Posterior vena cava (tissue), 2 donors: ENCODE measurements at places on chromosomes 4 and X. TPM values are rescaled to one million over a fixed set of nuclear protein-coding genes. Genes with fewer than 3 reads are reported as not detected.

DNA sequence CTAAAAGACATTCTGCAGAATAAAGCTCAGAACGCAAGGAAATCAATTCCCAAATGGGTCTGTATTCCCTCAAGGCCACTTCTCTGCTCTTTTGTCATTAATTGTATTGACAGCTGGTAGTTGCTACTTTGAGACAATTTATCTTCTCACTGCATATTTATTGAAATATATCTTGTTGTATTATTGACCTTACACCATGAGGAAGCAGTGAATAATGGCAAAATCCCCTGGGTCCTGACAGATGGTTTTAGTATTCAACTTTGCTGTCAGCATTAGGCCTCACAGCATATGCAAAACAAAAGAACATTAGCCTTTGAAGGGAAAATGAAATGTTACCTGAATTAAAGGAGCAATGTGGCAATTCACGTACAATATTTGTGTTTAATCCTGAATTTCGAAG is 406.1 kb upstream of the TRAM1L1 start:
- no peak for DNase-seq

DNA sequence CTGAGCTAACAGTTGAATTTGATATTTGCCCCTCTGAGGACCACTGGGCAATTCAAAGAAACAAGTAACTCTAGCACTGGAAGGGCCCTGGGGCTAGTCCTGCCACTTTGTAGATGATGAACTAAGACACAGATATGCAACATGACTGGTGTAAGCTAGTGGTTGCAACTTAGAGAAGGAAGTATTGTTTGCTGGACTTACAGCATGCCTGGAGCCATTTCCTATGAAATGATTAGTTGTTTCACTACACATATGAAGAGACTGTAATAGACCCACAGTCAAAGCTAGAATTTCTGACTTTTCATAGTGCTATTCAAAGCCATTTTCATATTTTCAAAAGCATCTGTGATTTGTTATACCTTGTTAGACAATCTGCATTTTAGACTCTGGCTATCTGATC is 96.2 kb downstream of the TSPAN7 start:
- DNase-seq: no peak

GRCh38 chr4:183448436-183448835 is 4.0 kb downstream of the CDKN2AIP start:
- DNase-seq: no peak

DNA sequence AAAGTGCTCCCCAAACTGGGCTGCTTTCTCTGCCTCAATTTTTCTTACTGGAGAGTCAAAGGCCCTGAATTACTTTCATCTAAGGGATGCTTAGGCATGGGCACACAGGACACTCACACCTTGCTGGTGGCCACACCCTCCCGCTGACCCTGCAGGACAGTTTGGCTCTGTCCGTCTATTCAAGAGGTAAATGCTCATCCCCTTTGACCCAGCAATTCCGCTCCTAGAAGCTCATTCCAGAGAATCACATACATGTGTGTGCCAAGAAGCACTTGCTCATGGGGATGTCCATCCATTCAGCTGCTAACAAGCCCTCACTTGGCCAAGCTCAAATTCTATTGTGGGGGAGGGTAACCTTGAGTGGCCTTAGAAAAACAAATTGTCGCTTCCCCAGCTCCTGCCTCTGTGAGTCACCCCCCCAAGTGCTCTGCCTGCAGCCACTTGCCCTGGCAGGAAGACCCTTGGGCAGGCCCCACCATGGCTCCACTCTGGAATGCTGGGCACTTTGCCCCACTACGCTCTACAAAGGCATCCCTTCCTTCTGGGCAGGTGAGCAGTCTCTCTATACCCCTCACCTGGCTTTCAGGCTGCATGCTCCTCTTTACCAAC is 54.5 kb downstream of the HTRA3 start:
- DNase-seq: peak; percentile 49

- DNase-seq: no peak
Measured at GRCh38 chr4:94141001-94141400, 66.7 kb upstream of the SMARCAD1 start.

Gene UGT2A3
- not detected for total RNA-seq

Gene CYBB
- total RNA-seq: 67.5 TPM

DNA sequence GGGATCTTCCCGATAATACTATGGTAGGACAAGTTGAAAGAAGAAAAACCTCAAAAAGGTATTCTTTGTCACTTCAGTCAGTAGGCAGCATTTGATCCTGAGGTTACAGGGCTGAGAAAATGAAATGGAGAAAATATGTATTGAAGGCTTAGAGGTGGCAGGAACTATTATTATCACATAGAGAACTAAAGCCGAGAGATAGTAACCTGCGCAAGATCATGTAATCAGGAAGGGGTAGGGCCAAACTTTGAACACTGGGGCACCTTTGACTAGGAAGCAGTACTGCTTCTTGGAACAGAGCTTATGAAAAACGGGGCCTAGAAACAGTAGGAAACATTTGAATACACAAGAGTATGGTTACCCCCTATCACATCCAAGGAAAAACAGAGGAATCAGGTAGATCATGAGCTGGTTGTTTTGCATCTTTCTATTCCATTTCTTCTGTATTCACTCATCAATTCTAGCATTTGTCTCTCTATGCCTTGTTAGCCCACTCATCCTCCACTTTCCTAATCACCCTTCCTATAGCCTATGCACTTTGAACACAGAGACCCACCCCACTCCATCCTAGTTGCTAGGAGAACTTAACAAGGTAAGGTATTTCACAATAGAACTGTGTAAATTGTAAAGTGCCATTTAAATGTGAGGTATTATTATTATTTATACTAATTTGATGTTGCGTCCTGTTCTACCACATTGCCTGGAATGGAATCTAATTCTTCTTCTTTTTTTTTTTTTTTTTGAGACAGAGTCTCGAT is 34.6 kb upstream of the SLC9A7 start:
- DNase-seq: no peak

DNA sequence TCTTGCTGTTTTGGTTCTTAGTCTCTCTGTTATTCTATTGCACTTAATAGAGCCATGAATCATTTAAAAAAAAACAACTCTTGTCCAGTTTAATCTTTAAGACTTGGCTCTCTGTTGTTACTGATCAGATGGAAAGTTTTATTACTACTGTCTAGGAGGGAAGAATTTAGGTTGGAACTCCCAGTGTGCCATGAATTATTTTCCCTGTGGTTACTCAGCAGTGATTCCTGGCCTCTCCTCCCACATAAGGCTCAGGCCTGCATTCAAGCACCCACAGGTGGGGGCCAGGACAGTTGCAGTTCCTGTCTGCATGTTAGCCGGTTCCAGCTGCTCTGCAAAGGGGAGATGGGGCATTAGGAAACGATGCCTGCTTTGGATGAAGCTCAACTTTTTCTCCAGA is 29.8 kb upstream of the ESX1 start:
- DNase-seq: no peak

Gene COX7B2
- total RNA-seq: not detected

Gene NUDT11
- total RNA-seq: 1.6 TPM

GRCh38 chr4:73730292-73730691 is 10.1 kb upstream of the CXCL8 start:
- no peak for DNase-seq

GRCh38 chr4:26943391-26943790 is 82.8 kb downstream of the STIM2 start:
- DNase-seq: no peak

Gene CBR4
- total RNA-seq: 17.5 TPM

DNA sequence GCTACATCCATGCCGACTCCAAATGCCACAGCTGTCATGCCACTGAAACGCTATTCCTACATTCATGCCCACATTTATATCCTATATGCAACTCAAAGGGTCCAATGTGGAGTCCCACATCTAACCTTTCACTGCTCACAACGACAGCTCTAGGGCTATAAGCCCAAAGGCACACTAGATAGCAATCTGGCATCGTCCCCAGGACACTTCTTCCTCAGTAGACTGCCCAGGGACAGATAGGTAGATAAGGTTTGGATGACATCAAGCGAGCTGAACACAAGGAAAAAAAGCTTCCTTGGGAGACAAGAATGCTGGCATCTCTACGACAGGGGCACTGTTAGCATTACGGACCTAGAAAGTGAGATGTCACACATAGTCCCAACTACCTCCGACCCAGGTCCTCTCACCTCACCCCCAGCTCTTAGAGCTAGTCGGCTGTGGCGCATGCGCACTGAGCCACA is 685 bp downstream of the RAB9B start:
- no peak for DNase-seq

Gene DCLK2
- total RNA-seq: 11.1 TPM

Gene ARHGAP36
- total RNA-seq: not detected

- DNase-seq: no peak
Measured at GRCh38 chrX:123742440-123742839, 9.6 kb upstream of the THOC2 start.

- DNase-seq: no peak
Measured at GRCh38 chr4:162837679-162838078, 329.0 kb downstream of the NAF1 start.

DNA sequence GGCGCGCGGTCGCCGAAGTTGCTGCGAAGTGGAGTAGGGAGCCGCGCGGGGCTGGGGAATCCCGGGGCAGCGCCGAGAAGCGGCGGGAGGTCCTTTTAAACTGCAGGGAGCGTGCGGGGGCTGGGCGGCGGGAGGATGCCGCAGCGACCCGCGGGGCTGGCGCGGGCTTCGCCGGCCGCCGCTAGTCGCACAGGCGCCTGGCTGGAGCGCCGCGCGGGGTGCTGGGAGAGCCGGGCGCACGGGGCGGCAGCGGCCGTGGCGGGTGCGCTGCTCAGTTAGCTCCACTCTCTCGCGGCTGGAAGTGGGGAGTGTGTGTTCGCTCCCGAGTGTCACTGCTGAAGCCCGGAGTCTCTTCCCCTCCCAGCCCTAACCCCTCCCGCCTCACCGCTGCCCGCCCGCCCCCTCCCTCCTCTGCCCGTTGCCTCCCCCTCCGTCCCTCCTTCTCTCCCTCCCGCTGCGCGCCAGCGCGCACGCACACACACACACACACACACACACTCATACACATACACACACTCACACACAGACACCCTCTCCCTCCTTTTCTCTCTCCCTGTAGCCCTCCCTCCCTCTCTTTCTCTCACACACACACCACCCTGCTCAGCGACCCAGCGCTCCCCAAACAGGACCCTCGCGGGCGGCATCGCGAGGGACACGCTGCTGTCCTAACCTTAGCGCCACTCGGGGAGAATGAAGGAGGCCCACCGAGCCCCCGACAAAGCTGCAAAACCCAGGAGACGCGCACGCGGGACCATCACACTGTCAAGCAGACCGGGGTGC is at the start of gene NDNF:
TSS of gene NDNF (minus strand) at position 312 of the 780 bp plus-strand sequence. CDS start 26,698 bp downstream, outside the sequence.
- DNase-seq: peak; percentile 82

DNA sequence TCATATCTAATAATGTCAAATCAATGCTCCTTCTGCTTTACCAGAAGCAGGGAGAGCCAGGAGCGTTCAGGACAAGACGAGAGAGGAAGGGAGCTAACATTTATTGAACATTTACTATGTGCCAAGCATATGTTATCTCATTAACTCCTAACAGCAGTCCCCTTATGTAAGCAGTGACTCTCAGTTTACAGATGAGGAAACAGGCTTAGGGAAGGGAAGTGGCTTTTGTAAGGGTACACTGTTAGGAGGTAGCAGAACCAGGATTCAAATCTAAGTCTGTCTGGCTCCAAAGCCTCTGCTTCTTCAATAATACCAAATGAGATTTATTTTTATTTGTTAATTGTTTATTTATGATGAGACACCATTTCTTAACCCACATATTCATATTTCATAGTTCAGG is 2.6 kb upstream of the STARD8 start:
- no peak for DNase-seq

DNA sequence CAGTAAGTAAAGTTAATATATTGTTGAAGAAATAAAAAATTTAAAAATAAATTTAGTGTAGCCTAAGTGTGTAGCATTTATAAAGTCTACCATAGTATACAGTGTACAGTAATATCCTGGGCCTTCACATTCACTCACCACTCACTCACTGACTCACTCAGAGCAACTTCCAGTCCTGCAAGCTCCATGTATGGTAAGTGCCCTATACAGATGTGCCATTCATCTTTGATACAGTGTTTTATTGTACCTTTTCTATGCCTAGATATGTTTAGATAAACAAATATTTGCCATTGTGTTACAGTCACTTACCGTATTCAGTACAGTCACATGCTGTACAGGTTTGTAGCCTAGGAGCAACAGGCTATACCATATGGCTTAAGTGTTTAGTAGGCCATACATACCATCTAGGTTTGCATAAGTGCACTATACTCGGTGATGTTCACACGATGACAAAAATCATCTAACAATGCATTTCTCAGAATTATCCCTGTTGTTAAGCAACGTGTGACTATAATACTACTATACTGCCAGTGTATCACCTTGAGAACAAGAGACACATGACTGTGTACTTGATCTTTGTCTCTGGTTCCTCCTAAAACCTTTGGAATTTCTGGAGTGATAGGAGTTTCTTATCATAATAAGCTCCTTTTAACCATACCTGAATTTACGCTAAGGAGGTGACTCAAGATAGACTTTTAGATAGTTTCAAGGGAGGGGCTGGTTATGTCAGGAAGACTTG is 25.8 kb upstream of the SEPTIN11 start:
- no peak for DNase-seq

Gene STK32B
- total RNA-seq: 3.1 TPM

- no peak for DNase-seq
Measured at GRCh38 chr4:87081826-87082225, 138.6 kb downstream of the KLHL8 start.

- no peak for DNase-seq
Measured at GRCh38 chr4:101232074-101232776, 115.1 kb downstream of the PPP3CA start.

- no peak for DNase-seq
Measured at GRCh38 chr4:87270144-87270543, 49.7 kb upstream of the KLHL8 start.

Gene HMX1
- not detected for total RNA-seq

GRCh38 chrX:18696653-18697052 is 10.8 kb upstream of the PPEF1 start:
- DNase-seq: no peak
